ENCODE measurements at places on chromosomes 1 and 21. TPM values are rescaled to one million over a fixed set of nuclear protein-coding genes. Genes with fewer than 3 reads are reported as not detected.

GRCh38 chr21:29164323-29164942 is 34.0 kb downstream of the MAP3K7CL start:
- DNase-seq, result no peak
- H3K4me1 ChIP-seq, result no peaks in the 10 kb centered on the region
- no peak overlapping the region for H3K27ac ChIP-seq
- no peaks in the 10 kb centered on the region for H3K27me3 ChIP-seq

DNA sequence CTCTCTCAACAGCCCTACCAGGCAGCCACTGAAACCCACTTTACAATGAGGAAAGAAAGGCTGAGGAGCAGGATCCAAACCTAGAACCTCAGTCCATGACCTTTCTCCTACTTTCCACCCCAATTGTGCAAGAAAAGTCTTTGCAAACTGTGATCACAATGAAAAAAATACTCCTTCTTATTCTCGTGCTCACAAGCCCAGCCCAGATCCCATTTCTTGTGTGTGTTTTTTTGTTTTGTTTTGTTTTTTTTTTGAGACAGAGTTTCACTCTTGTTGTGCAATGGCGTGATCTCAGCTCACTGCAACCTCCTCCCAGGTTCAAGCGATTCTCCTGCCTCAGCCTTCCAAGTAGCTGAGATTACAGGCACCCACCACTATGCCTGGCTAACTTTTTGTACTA is 97.7 kb downstream of the CRYAA start:
- peaks cover 10% of the 10 kb centered on the region for H3K4me1 ChIP-seq
- no peak for DNase-seq
- H3K36me3 ChIP-seq, result no peaks in the 10 kb centered on the region
- H3K27me3 ChIP-seq, result peaks cover 3% of the 10 kb centered on the region
- H3K4me3 ChIP-seq, result no peak overlapping the region

The TBX19 gene
- 5.3 TPM for total RNA-seq

DNA sequence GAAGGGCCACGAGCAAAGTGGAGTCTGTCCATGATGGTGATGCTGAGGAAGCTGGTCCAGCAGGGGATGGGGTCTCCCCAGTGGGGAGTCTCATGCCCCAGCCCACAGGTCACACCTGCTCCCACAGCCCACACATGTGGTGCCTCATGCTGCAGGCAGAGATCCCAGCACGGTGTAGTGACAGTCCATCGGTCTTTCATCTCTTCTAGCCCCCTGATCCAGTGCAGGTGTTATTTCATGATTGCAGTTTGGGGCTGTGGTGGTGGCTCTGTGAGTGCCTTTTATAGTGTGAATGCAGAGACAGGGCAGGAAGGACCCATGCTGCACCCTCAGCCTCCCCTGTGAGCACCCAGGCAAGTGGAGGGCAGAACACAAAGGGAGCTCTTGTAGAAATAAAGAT is 45.0 kb downstream of the UBASH3A start:
- H3K27ac ChIP-seq, result no peak overlapping the region
- H3K36me3 ChIP-seq, result no peaks in the 10 kb centered on the region
- no peaks in the 10 kb centered on the region for H3K27me3 ChIP-seq
- H3K4me1 ChIP-seq, result no peaks in the 10 kb centered on the region
- DNase-seq, result no peak

The GUCA2B gene
- total RNA-seq, result not detected
